ENCODE measurements at places on chromosomes 1 and 21.

- DNase-seq: no peak
Observed at GRCh38 chr1:172531412-172532182, 1.4 kb upstream of the SUCO start.

DNA sequence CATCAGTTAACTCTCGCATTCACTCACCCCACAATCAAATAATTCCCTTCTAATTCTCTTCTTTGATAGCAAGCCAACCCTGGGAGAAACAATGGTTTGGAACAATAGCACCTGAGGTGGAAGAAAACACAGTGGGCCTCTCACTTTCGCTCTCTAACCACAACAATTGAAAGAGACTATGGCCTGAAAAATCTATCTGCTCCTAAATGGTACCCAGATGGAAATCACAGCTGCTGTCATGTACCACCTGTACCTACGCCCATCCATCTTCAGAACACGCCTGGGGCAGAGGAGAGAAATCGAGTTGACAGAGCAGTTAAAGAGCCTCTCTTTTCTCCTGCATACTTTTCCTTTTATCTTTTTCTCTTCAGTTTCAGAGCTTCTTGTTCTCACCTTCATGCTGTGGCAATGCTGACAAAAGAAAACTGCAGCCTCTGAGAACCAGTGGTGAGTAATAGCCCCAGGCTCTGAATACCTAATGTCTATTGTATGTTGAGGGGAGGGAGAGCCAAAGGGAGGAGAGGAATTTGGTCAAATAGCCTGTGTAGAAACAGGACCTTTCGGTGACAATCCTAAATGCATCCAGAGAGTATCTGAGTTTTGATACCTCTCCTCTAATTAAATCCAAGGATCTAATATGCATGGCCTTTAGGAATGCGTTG lies 57.7 kb downstream of the ZC3H11B start:
- no peak for DNase-seq

DNA sequence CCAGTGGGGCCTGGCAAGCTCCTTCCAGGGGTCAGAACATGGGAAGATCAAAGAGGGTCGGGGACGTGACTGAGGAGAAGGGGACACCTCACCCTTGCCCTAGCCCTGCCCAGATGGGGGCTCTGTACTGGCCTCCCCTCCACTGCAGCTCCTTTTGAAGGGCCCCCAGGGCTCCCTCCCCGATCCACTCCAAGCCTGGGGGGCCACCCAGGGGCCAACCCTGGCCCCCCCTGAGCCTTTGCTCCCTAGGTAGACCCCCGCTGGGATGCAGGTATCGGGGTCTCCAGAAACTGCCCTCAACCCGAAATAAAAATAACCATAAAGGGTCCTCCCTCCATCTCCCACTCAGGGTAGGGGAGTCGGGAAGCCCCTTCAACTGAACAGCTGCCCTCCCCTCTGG lies 37.4 kb upstream of the FAM131C start:
- DNase-seq: no peak

GRCh38 chr1:204045430-204045829 lies 27.5 kb upstream of the SOX13 start:
- no peak for DNase-seq

DNA sequence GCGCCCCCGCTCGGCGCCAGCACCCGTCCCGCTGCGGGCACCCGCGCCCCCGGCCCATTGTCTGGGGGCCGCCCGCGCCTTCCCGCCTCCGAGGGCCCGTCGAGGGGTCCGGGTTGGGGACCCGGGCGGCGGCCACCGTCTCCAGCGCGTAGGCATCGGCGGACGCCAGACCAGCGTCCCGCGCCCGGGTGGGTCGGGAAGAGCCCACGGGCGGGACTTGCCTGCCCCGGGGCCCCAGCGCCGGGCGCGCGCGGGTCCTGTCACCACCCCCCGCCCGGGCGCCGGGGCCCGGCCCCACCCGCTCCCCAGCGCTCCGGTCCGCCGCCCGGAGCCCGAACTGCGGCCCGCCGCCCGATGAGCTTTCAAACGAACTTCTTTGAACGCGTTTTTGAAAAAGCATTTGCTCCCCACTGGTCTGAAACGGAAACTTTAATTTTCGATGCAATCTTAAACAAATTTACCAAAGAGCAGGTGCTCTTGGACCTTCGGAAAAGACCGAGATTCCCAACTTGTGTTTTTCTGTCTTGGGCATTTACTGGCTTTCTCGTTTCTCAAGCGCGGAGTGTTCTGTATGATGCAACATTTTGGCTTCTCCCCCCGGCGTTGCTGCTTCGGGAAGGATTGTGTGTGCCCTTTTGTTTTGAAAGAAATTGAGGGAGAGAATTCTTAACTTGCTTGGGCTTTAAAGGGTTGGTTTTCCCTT lies 615 bp downstream of the CLIC4 start:
- DNase-seq: no peak

GRCh38 chr1:248752161-248753028 lies 3.2 kb downstream of the LYPD8 start:
- DNase-seq: no peak

DNA sequence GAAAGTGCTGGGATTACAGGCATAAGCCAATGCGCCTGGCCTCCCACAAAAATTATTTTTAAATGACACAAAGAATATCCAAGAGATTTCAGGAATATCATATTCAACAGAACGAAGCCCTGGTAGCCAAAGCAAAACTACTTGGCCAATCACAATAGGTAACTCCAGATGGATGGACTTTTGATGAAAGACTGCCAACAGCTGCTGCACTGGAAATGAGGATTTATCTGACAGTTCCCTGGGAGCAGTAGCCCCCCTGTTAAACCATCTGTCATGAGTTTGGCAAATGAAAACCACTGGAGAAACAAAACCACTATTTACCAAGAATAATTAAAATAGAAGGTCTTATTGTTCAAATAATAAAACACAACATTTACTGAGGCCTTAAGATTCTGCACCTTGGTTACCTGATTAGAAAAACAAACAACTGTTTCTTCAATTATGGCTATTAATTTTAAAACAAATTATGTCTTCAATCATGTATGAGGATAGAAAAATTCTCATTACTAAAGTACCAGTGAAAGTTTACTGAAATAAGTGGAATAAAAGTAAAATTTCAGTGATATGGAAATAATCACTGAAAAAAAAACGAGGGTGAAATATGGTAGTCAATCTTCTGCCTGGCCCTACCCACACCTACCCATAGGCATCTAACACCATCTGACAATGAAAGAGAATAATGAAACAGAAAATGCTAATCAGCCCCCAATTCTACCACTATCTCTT lies 34.3 kb upstream of the PSMG1 start:
- DNase-seq: no peak

DNA sequence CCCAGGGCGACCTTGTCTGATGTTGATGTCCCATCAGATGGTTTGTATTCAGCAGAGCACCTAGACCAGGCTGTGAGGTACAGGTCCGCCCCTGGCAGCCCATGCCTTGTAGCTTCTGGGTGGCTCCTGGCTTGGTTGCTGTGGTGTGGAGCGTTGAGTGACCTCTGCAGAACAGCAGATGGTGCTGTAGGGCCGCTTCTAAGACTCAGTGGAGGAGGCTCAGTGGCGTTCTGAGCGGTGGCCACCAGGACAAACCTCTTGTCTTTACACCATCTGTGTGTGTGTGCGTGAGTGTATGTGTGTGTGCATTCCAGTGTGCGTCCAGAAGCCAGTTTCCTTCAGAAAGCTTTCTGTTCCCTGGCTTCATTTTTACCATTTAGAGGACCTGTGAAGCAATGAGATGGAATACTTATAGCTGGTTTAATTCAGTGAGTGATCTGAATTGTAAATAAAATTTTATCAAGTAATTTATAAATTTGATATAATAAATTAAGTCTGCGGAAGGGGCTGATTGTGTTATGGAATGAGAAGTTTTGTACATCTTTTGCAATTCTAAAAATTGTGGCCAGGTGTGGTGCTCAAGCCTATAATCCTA lies 66.1 kb downstream of the ADARB1 start:
- peak; percentile 79 for DNase-seq

DNA sequence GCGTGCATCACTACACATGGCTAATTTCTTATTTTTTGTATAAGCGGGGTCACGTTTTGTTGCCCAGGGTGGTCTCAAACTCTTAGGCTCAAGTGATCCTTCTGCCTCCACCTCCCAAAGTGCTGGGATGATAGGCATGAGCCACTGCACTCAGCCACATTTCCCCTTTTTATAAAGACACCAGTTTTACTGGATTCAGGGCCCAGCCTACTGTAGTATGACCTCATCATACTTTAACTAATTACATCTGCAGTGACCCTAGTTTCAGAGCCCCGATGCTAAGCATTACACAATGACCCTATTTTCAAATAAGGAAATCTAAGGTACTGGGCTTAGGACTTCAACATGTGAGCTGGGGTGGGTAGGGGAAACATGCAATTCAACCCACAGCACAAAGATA lies 31.8 kb upstream of the ENAH start:
- no peak for DNase-seq

GRCh38 chr1:1291548-1292441 lies 11.6 kb downstream of the SCNN1D start:
- peak; percentile 53 for DNase-seq

DNA sequence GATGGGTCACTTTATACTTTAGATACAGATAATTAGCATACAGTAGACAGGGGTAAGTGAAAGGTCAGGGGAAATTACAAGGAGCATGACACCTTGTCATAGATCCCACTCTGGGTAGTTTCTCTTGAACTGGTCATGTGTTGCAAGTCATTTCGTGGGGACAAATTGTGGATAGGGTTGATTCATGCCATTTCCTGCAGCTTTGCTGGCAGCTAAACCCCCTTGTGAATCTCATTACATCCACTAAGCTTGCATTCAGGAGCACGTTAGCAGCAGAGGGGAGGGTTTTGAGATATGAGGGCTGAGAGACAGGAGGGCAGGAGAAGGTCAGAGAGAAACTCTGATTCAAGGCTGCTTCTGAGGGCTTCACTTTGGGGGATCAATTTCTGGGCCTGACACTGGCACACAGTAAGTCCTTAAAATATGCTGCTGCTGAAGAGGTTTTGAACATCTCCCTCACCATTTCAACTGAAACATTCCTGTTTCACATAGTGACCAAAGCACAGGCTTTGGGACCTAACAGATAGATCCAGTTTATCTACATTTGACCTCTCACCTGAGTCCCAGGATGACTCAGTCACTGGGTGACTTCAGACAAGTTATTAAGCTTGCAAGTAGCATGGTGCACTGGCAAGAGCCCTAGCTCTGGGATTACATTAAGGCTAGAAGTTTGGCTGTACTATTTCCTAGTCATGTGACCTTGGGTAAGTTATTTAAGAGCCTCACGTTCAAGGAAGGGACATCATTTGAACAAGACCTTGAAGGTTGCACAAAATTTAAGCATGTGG lies 206.0 kb upstream of the USP24 start:
- DNase-seq: no peak

DNA sequence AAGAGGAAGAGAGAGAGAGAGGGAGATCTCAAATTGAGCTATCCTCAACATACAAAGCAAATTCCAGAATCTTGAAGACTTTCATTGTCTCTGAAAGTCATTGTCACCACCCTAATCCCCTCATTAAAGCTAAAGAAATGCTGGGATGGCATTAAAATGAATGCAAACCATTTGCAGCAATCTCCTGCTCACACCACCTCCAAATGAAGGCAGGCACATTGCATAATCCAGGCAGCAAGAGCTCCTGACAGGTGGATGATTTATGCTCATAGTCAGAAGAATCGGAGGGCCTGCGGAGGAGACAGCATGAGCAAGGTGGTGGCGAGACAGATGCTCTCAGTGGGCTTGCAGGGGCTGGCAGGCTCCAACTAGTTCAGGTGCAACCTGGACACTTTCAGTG lies 90.2 kb downstream of the ESRRG start:
- no peak for DNase-seq

DNA sequence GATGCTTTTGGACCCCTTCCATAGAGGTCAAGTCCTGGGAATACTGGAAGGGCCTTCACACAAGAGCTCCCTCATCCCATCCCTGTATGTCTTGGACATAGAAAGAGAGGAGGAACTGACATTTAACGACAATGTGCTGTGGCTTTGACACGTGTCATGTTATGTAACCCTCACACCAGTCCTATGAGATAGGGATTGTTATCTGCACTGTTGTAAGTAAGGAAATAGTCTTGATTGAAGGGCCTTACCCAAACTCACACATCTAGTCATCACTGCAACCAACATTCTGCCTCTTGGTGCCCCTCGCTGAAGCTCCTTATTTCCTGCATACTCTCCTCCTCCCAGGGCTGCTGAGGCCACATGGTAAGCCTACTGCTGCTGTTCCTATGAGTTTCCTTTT lies 63.7 kb upstream of the ANGPTL1 start:
- no peak for DNase-seq

GRCh38 chr1:48402599-48402998 lies 69.4 kb downstream of the SPATA6 start:
- DNase-seq: no peak

GRCh38 chr1:232353001-232353400 lies 276.9 kb downstream of the SIPA1L2 start:
- DNase-seq: no peak

GRCh38 chr1:183185941-183186490 lies at the start of gene LAMC2:
Gene LAMC2, plus strand, starts transcription at chr1:183186264. Its CDS starts 89 bp downstream, at chr1:183186353.
- no peak for DNase-seq

DNA sequence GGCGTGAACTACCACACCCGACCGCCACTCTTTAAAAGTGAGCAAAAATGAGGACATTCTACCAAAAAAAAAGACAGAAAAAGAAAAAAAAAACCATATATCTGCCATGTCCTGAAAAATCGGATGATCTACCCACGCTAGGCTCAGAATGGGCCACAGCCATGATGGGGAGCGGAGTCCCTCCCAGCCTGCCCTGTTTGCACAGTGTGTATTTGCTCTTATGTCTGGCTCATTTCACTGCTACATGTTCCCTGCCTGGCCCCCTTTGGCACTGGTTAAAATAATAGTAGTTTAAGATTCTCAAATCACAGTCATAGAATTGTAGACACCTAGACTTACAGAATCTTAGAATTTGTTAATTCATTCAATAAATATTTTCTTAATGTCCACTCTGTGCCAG lies 121.9 kb downstream of the PTPRU start:
- DNase-seq: no peak

DNA sequence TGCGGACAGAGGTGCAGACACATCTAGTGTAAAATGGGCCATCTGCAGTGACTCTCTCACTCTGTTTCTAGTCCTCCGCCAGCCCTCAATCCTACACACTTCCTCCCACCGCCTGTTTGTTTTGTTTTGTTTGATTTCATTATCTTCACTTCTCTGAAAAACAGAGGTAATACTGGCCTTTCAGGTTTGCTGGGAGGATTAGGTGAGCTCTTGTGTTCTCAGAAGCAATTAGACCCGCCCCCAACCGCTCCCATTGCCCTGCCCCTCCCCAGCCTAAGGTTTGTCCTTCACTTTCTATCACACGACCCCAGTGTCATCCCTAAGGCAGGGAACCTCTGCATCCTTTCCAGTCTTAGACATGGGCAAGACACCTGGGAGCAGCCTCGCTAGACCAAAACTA lies 43.2 kb upstream of the TACSTD2 start:
- no peak for DNase-seq
